Stimulated activated effector memory CD8-positive, alpha-beta T cell treated with anti-CD3 and anti-CD28 coated beads, Interleukin-12 subunit alpha, Interleukin-12 subunit beta, amount 100 ng/mL, for 72 hours (primary cell): ENCODE measurements at places on chromosomes 6 and 20.

DNA sequence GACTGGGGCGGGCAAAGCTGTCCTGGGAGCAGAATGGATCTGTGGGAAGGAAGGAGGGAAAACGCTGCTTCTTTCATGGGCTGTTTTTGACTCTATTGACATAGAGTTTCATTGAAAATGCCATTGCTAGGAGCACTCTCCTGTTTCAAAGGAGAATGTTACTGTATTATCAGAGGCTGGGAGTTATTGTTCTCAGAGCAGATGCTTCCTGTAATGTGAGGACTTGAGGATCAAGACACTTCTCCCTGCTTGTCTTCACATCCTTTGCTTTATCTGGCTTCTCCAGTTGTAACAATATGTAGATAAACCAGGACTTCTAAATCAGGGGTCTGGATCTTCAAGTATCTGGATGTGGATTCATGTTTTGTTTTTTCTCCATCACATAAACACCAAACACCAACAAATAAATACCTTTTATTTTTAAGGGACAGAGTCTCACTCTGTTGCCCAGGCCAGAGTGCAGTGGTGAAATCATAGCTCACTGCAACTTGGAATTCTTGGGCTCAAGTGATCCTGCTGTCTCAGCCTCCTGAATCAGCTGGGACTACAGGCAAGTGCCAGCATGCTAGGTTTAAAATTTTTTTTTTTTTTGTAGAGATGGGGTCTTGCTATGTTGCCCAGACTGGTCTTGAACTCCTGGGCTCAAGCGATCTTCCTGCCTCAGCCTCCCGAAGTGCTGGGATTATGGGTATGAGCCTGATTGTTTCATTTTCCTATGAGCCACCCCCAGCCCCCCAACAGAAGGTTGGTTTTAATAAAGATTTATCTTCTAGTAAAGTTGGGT is 3.9 kb downstream of the CD109 start:
- DNase-seq: no peak

GRCh38 chr6:44452725-44453124 is 65.2 kb downstream of the CDC5L start:
- no peak for DNase-seq

- no peak for DNase-seq
Measured at GRCh38 chr20:40953416-40953815, 75.2 kb upstream of the TOP1 start.

DNA sequence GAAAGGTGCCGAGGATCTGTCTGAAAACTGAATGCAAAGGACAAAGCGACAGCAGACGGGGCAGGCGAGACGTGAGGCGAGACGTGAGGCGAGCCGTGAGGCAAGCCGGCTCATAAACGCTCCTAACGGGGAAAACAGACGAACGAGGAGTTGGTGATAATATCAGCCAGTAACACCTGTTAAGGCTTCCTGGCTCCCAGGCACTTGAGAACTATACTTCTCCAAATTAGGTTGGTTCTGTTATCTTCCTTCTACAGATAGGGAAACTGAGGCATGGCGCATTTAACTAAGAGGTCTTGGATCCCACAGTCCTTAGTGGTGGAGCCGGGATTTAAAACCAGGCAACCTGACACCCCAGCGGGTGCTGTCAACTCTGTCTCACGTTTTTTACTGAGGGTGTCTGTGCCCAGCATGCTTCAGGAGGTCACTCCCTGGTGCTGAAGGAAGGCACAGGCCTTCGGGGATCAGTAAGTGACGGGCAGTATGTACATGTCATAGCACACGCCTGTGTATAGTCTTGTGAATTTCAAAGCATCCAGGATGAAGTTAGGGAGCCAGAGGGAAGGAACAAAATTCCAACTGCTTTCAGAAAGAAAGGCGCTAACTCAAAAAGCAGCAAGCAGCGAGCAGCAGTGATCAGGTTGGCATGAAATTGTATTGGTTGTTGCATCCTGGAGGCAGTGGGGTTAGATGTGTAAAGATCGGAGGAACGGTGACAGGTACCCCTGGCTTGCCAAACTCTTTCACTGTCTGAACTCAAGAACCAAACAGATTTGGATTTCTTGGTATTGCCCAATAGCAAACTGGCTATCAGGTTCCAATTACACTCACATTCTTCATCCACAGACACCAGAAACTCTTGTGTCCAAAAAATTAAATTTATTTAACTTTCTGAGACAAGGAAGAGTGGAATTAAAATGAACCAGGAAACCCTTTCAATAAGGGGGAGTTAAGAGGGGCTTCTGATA is 318.7 kb downstream of the THBS2 start:
- DNase-seq: no peak

- DNase-seq: no peak
Measured at GRCh38 chr20:64062276-64062595, 762 bp upstream of the TCEA2 start.

- DNase-seq: no peak
Measured at GRCh38 chr6:163176097-163176496, 238.4 kb upstream of the QKI start.

GRCh38 chr6:36655085-36655724 is 23.3 kb upstream of the CDKN1A start:
- no peak for DNase-seq

DNA sequence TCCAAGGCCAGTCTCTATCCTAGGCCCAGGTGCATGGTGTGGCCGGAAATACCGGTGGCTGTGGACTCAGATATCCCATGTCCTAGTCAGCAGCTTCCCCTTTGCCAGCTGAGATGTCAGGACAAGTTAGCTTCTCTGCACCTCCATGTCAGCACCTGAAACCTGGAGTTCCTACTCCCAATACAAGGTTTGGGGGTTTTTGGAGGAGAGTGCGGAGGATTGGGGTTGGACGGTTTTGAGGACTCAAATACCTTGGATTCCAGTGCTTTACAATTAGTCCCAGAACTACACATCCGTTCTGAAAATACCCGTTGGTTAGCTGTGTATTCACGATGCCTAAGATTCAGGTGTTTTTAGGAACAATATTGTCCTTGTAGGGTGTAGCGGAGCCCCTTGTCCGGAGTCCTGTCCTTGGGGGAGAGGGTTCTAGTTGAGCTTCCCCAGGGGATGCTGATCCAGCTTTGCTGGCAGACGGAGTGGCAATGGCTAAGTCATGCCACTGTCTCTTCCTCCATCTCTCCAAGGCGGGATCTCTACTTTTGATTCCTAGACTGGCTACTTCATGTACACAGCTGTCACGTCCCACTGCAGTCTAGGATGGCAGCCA is 45.0 kb downstream of the ADNP start:
- no peak for DNase-seq
